ENCODE measurements at places on chromosomes 2 and 18. TPM values are rescaled to one million over a fixed set of nuclear protein-coding genes. Genes with fewer than 3 reads are reported as not detected.

- no peak for DNase-seq
- no peaks in the 10 kb centered on the region for H3K4me1 ChIP-seq
- no peaks in the 10 kb centered on the region for H3K36me3 ChIP-seq
- no peaks in the 10 kb centered on the region for H3K27me3 ChIP-seq
Observed at GRCh38 chr2:115077626-115078025, 635.2 kb downstream of the DPP10 start.

GRCh38 chr18:65093346-65093745 is 657.5 kb upstream of the CDH7 start:
- DNase-seq = no peak
- H3K27ac ChIP-seq = no peak overlapping the region
- no peaks in the 10 kb centered on the region for H3K36me3 ChIP-seq
- H3K4me3 ChIP-seq = no peak overlapping the region
- H3K4me1 ChIP-seq = no peaks in the 10 kb centered on the region

The BOK gene
- total RNA-seq = not detected

DNA sequence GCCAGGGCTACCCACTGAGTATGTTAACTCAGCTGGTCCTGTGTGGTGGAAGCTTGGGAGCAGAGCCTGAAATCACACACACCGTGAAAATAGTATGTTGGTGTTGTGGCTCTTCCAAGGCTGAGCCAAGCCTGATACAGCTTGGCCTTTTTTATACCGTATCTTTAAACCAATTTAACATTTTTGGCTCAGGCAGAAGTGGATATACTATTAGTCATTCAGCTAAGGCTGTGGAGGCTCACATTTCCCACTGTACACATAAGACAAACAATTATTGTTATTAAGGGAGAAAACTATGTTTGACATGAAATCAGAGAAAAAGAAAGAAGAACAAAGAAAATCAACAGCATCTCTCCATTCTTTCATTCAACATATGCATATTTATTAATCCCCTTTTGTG is 159.0 kb downstream of the BCL11A start:
- peaks cover 6% of the 10 kb centered on the region for H3K27me3 ChIP-seq
- H3K36me3 ChIP-seq = no peaks in the 10 kb centered on the region
- H3K4me3 ChIP-seq = no peak overlapping the region

The KCTD1 gene
- 3.0 TPM for total RNA-seq

The NT5DC4 gene
- not detected for total RNA-seq

- no peaks in the 10 kb centered on the region for H3K36me3 ChIP-seq
- H3K4me1 ChIP-seq = no peaks in the 10 kb centered on the region
- no peak overlapping the region for H3K27ac ChIP-seq
Observed at GRCh38 chr2:82853299-82853698, 1605.8 kb downstream of the SUCLG1 start.

The PSMA8 gene
- total RNA-seq = 1.2 TPM

DNA sequence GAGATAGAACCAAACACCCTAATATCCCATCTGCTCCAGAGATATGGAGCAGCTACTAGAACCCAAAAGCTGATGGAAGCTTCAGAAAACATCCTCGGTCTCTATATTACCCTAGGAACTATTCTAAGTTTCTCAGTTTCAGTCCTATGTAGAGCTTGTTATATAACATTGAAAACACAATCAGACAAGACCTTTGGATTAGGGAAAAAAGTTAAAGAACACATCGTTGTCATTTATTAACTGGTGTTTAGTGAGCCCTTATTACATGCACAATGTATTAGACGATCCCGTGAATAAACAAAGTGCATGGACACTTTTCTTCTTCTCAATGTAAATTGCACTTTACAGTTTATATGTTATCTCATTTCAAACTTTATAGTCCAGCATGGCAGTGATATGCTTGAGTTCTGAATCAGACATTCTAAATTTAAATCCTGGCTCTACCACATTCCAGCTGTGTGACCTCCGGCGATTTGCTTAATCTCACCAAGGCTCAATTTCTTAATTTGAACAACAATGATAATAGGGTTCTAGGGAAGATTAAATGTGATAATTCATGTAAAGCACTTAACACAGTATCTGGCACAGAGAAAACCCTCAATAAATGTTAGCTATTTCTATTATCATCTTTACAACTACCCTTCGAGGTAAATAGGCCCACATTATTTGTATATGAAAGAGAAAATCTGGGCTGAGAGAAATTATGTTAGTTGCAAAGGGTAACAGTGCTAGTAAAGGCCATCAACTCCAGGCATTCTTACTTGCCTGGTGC is 83.6 kb upstream of the PIK3C3 start:
- H3K4me1 ChIP-seq = no peaks in the 10 kb centered on the region
- no peak overlapping the region for H3K4me3 ChIP-seq
- H3K27me3 ChIP-seq = no peaks in the 10 kb centered on the region
- no peak overlapping the region for H3K27ac ChIP-seq

DNA sequence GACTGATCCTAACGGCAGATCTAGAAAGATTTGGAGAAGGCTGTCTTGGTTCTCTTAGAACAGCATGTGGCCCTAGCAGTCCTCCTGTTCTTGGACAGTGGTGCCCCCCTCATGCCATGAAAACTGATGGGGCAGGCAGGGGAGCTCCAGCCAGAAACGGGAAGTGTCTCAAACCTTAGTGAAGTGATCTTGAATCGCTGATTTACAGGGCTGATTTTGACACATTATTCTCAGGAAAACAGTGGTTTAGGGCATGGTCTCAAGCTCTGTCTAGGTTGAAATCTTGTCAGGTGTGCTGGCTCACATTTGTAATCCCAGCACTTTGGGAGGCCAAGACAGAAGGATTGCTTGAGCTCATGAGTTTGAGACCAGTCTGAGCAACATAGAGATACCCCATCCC is 37.8 kb downstream of the SRSF7 start:
- no peak overlapping the region for H3K27ac ChIP-seq
- H3K4me3 ChIP-seq = no peak overlapping the region
- no peak for DNase-seq
- peaks cover 34% of the 10 kb centered on the region for H3K4me1 ChIP-seq
- peaks cover 45% of the 10 kb centered on the region for H3K36me3 ChIP-seq

GRCh38 chr2:213001297-213001910 is 150.0 kb downstream of the IKZF2 start:
- peak overlapping the region; percentile 33 for H3K27ac ChIP-seq
- no peak for DNase-seq
- H3K27me3 ChIP-seq = no peaks in the 10 kb centered on the region
- H3K4me1 ChIP-seq = peaks cover 17% of the 10 kb centered on the region
- H3K4me3 ChIP-seq = peak overlapping the region; percentile 56

- H3K4me3 ChIP-seq = no peak overlapping the region
- H3K4me1 ChIP-seq = no peaks in the 10 kb centered on the region
- H3K27ac ChIP-seq = no peak overlapping the region
- H3K36me3 ChIP-seq = no peaks in the 10 kb centered on the region
- H3K27me3 ChIP-seq = no peaks in the 10 kb centered on the region
Observed at GRCh38 chr2:20604951-20605381, 45.9 kb downstream of the HS1BP3 start.

DNA sequence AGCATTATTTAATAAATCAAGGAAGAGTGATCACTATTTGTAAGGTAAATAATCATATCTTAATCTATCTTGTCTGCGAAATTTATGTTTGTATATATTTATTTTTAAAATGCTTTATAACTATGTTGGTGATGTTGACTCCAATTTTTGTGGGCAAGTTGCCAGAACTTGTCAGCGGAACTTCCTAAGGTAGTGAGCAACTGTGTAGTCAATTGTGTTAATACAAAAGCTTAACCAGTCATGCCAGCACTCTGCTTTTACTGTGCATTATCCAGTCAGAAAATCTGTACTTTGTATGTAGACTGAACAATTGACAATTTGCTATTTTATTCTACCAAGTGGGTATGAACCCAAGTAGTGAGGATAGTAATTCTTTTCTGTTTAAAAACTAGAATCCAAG is 61.9 kb upstream of the RND3 start:
- H3K36me3 ChIP-seq = no peaks in the 10 kb centered on the region
- no peak for DNase-seq
- no peak overlapping the region for H3K27ac ChIP-seq
- no peaks in the 10 kb centered on the region for H3K4me1 ChIP-seq
